ENCODE measurements at places on chromosomes 4 and X. TPM values are rescaled to one million over a fixed set of nuclear protein-coding genes. Genes with fewer than 3 reads are reported as not detected.

DNA sequence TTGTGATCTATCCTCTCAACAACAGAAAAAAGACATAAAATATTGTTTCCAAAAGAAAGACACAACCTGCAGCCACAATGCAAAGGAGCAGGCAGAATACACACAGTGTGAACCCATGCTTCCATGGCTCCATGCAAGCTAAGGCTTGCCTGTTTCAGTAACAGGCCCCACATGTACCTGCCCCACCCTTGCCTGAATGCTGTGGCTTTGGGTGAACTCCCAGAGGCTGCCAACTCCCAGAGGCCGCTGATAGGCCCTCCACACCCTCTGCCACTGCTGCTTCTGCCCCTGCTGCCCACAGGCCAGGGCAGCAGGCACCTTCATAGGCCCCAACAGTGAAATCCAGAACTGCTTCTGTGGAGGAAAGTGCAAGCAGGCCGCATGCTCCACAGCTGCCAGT lies 313.9 kb downstream of the CHIC1 start:
- no peak for DNase-seq

DNA sequence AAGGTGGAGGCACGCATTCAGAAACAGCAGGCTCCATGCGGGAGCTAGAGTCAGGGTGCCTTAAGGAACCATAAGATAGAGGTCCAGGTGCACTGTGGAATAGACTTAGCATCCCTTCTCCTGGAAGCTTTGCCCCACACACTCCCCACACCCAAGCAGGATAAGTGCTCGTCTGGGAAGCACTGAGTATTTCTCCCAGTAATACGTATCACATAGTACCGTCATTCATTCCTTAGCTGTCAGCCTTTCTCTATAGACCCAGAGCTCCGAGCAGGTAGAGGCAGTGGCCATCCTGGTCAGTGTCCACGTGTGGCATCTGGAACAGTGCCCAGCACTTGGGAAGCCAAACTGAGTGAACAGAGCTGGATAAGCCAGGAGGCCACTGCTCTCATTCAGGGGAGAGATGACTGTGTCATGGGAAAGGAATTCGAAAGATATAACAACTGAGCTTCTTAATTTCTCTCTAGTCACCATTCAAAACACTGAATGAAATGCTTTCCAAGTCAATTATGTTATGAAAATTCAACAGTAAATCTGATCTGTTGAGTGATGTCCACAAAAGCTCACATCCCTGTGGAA lies 9.9 kb downstream of the APBB2 start:
- no peak for DNase-seq

DNA sequence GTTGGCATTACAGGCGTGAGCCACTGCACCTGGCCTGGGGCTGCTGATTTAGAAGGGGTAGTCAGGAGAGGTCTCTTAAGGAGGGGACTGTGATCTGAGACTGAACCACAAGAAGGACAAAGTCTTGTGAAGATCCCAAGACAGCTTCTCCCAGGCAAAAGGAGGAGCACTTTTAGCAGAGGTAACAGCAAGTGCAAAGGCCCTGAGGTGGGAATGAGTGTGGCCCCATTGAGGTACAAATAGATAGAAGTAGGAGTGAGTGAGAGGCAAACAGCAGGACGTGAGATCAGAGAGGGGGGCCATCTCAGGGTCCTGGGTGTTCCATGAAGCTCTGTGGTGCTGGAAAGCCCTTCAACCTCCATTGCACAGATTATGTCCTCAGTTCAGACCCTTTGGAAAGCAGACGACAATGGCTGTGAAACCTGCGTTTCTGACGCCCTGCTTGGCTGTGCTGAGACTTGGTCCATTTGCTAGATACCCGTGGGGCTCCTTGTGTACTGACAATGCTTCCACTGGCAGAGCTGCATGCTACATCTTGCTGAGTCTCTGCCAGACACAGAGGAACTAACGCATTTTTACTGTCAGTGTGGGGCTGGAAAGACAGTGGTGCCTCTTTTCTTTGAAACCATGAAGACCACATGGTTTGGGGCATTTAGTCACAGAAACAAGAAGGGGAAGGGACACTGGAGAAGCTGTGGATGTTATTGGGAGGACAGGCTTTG lies 1.3 kb upstream of the CCKAR start:
- no peak for DNase-seq

- DNase-seq = no peak
These were observed 14.3 kb upstream of the FAM241A start for GRCh38 chr4:112130906-112131305.

DNA sequence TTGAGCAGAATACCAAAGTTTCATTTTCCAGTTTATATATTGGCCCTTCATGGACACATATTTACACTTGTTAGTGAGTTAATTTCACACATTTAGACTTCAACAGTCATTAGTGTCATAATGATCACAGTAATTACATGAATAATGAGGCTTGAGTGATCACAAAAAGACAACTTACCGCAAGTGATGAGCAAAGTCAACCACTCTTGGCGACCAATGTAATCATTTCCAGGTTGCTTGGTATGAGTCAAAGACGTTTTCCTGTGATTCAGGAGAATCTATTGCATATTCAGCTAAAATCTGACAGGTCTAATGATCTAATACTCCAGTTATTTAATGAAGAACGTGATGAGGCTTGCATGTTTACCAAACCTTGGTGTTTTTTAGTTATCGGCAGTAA lies 407.9 kb upstream of the TENM3 start:
- DNase-seq = no peak

DNA sequence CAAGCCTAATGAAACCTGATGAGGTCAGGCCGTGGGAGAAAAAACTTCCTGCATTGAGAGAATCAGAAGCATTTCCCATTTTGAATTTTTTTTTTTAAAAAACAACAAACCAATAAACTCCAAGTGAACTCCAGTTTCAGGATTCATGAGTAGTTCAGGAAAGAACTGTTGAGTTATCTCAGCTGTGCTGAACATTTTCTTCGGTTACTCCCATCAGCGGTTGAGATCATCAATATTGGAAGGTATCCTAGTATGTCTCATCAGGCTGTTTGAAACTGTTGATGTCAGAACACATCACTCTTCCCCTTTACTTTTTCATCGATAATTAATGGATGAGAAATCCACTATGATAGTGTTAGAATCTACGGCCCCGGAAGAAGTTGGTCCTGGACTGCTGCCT lies 82.4 kb upstream of the ADGRG2 start:
- no peak for DNase-seq

GRCh38 chr4:138393886-138394610 lies 151.9 kb upstream of the SLC7A11 start:
- DNase-seq = no peak

GRCh38 chr4:164542431-164542830 lies 211.5 kb upstream of the SMIM31 start:
- DNase-seq = no peak

DNA sequence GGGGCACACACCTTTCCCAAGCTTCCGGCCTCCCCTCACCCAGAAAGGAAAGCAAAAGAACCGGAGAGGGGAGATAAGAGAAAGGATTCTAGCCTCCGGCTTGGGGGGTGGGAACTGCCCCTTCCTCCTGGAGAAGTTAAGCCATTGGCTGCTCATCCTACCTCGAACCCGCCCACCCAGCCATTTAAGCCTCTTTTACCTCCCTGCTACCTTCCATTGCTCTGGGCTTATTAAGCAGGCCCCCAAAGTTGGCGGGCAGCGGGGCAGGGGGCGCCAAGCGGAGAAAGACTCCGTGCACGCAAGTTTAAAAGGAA lies 2.3 kb downstream of the MAML3 start:
- DNase-seq = no peak

DNA sequence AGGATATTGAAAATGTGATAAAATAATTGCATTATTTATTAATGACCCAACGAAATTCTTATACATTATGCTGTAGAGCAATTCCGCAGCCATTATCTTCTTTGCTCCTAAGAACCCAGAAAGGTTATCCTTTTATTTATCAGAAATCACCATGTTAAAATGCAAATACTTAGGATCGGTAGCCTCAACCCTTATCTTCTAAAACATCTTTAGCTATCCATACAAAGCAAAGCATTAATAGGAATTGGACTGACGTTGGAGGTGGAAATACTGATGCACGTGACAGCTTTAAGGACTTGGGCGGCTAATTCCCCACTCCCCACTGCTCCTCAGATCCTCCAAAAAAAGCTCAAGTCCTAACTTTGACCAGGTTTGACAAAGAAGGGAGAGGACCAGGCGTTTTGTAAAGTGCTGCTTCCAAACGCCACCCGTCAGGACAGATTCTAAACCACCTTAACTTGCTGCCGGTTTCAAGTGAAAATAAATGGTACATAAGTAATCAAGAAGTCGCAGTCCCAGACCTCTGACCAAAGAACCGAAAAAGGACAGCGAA lies 539 bp upstream of the SPCS3 start:
- no peak for DNase-seq

GRCh38 chrX:79065696-79066095 lies 78.8 kb upstream of the GPR174 start:
- no peak for DNase-seq

GRCh38 chr4:155741546-155741945 lies 17.3 kb upstream of the GUCY1B1 start:
- no peak for DNase-seq

DNA sequence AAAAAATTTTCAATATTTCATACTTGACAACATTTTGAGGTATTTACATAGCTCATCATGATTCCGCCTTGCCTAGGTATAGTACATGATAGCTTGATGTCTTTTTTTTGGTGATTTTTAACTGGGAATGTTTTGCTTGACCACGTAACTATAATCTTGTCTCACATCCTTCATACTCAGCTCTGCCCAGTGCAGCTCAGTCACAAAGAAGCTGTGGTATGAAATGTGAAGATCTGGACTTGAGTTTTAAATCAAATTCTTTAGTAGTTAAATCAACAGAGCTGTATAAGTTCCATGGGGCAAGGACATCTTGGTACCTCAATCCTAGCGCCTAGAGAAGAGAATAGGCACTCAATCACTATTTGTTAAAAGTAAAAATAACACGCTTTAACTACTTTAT lies 276.3 kb upstream of the DKK2 start:
- DNase-seq = no peak

GRCh38 chr4:108314900-108315589 lies 146.3 kb upstream of the LEF1 start:
- DNase-seq = no peak

- DNase-seq = no peak
These were observed 10.6 kb upstream of the PRDM8 start for GRCh38 chr4:80186676-80187075.

DNA sequence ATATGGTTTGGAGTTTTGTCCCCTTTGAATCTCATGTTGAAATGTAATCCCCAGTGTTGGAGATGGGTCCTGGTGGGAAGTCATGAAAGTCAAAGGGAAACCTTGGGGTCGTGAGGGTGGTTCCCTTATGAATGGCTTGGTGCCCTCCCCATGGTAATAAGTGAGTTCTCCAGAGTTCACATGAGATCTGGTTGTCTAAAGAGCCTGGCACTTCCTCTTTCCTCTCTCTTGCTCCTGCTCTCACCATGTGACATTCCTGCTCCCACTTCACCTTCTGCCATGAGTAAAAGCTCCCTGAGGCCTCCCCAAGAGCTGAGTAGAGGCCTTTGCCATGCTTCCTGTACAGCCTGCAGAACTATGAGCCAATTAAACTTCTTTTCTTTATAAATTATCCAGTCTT lies 5.5 kb upstream of the IL15 start:
- DNase-seq = no peak

- no peak for DNase-seq
These were observed 81.9 kb downstream of the RBM47 start for GRCh38 chr4:40547789-40548132.

- no peak for DNase-seq
These were observed 22.7 kb upstream of the HPGDS start for GRCh38 chr4:94365304-94365703.

- DNase-seq = no peak
These were observed 105.3 kb upstream of the MBNL3 start for GRCh38 chrX:132594129-132594528.

GRCh38 chrX:39869846-39870601 lies 227.7 kb downstream of the BCOR start:
- DNase-seq = no peak

- DNase-seq = peak; percentile 8
These were observed 290.7 kb upstream of the FAM241A start for GRCh38 chr4:111854494-111855087.

GRCh38 chr4:173526027-173526482 lies 4.0 kb downstream of the HAND2 start:
- DNase-seq = no peak

DNA sequence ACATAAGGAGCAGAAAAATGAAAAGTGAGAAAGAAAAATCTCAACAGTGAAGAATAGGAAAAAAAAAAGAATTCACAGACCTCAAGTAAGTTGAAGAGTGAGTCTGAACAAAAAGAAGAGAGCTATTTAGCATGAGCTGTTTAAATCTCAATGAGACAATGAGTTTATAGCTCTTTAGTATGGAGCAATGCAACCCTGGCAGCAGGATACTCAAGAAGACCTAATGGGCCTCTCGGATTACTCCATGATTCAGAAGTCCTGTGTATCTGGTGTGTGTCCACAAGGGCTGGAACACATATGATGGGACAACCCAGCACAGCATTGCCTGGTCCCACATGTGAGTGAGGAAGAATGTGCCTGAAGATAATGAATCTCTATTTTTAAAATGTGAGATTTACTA lies 563.1 kb upstream of the INTU start:
- no peak for DNase-seq

TMEM271 gene
- not detected for total RNA-seq

NR3C2 gene
- total RNA-seq = 0.26 TPM

MTNR1A gene
- total RNA-seq = 0.23 TPM

TMEM47 gene
- 2.2 TPM for total RNA-seq

BGN gene
- 2.9 TPM for total RNA-seq

SPANXC gene
- total RNA-seq = not detected

F9 gene
- 0.08 TPM for total RNA-seq

ENOPH1 gene
- 34.7 TPM for total RNA-seq

SH3D19 gene
- 19.8 TPM for total RNA-seq

SOWAHD gene
- 1.1 TPM for total RNA-seq

POLN gene
- 4.3 TPM for total RNA-seq

NAP1L5 gene
- 0.67 TPM for total RNA-seq

TECRL gene
- total RNA-seq = not detected

KCTD8 gene
- not detected for total RNA-seq
